ENCODE measurements at places on chromosomes 3 and 15.

DNA sequence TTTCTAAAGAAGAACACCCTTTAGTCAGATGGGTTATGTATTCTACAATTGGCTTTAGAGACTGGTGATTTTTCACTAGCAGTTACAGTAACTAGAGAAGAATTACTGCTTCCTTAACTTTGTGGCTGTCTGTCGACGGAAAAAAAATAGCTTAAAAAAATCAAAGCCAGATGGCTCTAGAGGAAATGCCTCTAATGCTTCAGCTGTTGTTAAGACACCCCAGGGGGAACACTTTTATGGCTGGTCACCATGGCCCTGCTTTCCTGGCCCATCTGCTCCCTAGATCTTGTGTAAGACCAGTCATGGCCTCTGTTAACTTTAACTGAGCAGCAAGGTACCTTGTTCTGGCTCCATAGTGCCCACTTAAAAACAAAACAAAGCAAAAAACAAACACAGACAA is 198.6 kb upstream of the PLSCR5 start:
- no peak for DNase-seq

- DNase-seq: no peak
These were observed 727.3 kb downstream of the GRM7 start for GRCh38 chr3:7588236-7588635.

- DNase-seq: no peak
These were observed 25.0 kb downstream of the SLC7A14 start for GRCh38 chr3:170560717-170561382.

DNA sequence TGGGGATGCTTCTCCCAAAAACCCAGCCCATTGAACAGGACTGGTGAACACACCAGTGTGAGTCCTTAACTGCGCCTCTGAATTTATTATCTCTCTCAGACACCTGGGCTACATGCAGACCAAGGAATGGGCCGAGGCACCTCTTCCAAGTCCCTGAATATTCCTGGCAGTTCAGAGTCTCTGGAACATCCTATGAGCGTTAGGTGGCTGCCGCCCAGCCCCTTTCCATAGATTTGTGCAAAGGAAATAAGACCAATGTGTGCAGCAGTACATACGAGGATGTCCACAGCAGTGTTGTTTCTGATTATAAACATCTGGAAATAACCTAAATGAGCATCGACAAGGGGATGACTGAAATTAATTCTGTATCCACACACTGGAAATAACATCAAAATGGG is 104.9 kb upstream of the RPL32 start:
- DNase-seq: no peak

- DNase-seq: peak; percentile 32
These were observed 352 bp downstream of the CHRD start for GRCh38 chr3:184380185-184380626.
